Esophagus squamous epithelium (tissue), 5 donors: ENCODE measurements at places on chromosomes 16 and 17. TPM values are rescaled to one million over a fixed set of nuclear protein-coding genes. Genes with fewer than 3 reads are reported as not detected.

GRCh38 chr16:89371968-89372634, 118.3 kb downstream of the ANKRD11 start:
- H3K27me3 ChIP-seq: no peaks in the 10 kb centered on the region
- H3K36me3 ChIP-seq: no peaks in the 10 kb centered on the region
- H3K27ac ChIP-seq: peak overlapping the region; percentile 45

GRCh38 chr17:77928519-77929179, 29.9 kb upstream of the TNRC6C start:
- H3K36me3 ChIP-seq: no peaks in the 10 kb centered on the region
- H3K4me3 ChIP-seq: no peak overlapping the region
- DNase-seq: no peak
- H3K27me3 ChIP-seq: no peaks in the 10 kb centered on the region
- H3K4me1 ChIP-seq: no peaks in the 10 kb centered on the region

The ZPBP2 gene
- not detected for total RNA-seq

DNA sequence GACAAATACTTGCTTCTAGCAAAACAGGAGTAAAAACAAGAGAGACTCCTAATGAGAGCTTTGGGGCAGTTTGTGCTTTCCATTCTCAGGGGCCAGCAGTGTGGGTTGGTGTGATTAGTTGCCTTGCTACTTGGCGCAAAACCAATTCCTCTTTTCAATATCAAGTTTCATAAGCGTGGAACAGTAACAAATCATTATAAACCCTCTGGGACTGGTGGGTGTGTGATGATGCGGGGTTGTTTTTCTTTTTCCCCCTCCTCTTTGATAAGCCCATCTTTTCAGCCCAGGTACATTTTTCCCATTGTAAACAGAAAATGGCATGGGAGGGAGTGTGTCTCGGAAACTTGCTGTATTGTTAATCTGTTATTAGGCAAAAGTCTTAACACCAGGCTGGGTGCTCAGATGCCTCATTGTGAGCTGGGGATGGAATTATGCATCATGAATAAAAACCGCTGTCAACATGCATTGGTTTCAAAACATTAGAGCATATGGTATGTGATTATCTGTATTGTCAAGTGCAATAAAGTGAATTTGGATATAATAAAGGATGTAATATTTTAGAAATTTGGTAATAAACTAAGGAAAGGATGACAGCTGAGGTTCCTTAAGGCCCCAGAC, 166.4 kb downstream of the CCDC182 start:
- H3K27ac ChIP-seq: peak overlapping the region; percentile 76
- H3K36me3 ChIP-seq: no peaks in the 10 kb centered on the region
- no peak overlapping the region for H3K4me3 ChIP-seq
- no peak for DNase-seq
- no peaks in the 10 kb centered on the region for H3K27me3 ChIP-seq

The SOST gene
- total RNA-seq: 0.49 TPM

- no peak for DNase-seq
- H3K4me1 ChIP-seq: peaks cover 65% of the 10 kb centered on the region
- peaks cover 29% of the 10 kb centered on the region for H3K27me3 ChIP-seq
- H3K27ac ChIP-seq: peak overlapping the region; percentile 99
These were observed 542 bp downstream of the CBX4 start for GRCh38 chr17:79838522-79839274.

- H3K4me3 ChIP-seq: peak overlapping the region; percentile 90
- peaks cover 88% of the 10 kb centered on the region for H3K4me1 ChIP-seq
- H3K27me3 ChIP-seq: no peaks in the 10 kb centered on the region
- no peaks in the 10 kb centered on the region for H3K36me3 ChIP-seq
- H3K27ac ChIP-seq: peak overlapping the region; percentile 98
These were observed 3.0 kb upstream of the BAHCC1 start for GRCh38 chr17:81391936-81392908.

- no peaks in the 10 kb centered on the region for H3K36me3 ChIP-seq
- no peak overlapping the region for H3K4me3 ChIP-seq
- peak overlapping the region; percentile 13 for H3K27ac ChIP-seq
- H3K27me3 ChIP-seq: no peaks in the 10 kb centered on the region
- DNase-seq: no peak
These were observed 4.2 kb downstream of the ITGB3 start for GRCh38 chr17:47257651-47258339.

DNA sequence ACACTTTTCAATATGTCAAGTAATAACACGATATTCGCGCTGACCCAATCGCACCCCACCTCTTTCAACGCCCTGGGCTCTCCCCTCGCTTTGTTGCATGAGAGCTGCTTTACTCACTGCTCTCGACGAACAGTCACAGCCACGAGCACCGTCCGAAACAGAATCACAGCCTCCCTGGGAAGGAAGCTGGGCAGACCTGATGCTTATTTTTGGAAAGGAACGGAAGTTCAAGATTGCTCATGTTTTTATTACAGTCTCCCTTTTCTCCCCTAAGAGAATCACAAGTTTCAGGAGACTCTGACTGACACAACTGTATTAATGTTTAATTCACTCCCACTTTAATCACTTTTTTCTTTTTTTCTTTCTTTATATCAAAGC, 67.8 kb downstream of the ANKRD11 start:
- H3K4me3 ChIP-seq: no peak overlapping the region
- peaks cover 26% of the 10 kb centered on the region for H3K4me1 ChIP-seq
- no peaks in the 10 kb centered on the region for H3K27me3 ChIP-seq

The KRTAP1-5 gene
- total RNA-seq: not detected

GRCh38 chr16:17068524-17068923, 402.2 kb downstream of the XYLT1 start:
- H3K4me3 ChIP-seq: no peak overlapping the region
- no peaks in the 10 kb centered on the region for H3K27me3 ChIP-seq
- no peak overlapping the region for H3K27ac ChIP-seq
- H3K36me3 ChIP-seq: no peaks in the 10 kb centered on the region

DNA sequence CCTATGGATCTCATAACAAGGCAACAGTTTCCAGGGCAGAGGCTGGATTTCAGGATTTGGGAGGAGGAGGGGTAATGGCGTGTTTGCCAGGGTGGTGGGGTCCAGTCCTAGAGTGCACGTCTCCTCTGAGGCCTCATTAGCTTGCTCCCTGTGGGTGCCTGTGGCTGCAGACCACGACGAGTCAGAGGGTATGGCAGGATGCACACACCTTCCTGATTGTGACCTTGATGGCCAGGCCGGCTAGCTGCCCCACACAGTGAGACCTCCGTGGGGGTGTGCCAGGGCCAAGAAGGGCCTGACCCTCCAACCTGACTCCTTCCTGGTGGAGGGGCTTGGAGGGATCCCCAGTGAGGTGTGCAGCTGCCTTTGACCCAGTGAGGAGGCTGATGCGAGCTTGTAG, 4.0 kb upstream of the SMTNL2 start:
- peaks cover 49% of the 10 kb centered on the region for H3K27me3 ChIP-seq
- H3K27ac ChIP-seq: no peak overlapping the region
- no peak overlapping the region for H3K4me3 ChIP-seq
- no peak for DNase-seq
- H3K4me1 ChIP-seq: peaks cover 31% of the 10 kb centered on the region

DNA sequence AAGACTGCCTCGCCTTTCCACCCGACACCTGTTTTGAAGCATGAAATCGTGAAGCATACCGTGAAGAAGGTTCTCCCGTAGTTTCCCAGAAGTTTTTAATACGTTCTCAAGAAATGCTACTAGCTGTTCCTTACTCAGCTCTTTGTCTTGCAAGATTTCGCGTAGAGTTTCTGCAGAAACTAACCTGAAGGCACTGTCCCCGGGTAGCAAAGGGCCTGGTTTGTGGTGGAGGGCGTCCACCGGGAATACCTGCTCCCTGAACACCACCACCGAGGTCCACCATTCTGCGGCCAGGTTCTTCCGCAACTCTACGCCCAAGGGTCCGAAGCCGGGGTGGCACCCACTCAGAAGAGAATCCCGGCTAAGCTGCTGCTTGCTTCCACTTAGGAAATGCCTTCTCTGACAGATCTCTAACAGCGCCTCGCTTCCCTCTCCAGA, 487 bp downstream of the POLG2 start:
- peaks cover 29% of the 10 kb centered on the region for H3K36me3 ChIP-seq
- DNase-seq: no peak
- H3K27ac ChIP-seq: peak overlapping the region; percentile 90
- peaks cover 44% of the 10 kb centered on the region for H3K4me1 ChIP-seq
- peak overlapping the region; percentile 86 for H3K4me3 ChIP-seq

- DNase-seq: no peak
- no peaks in the 10 kb centered on the region for H3K4me1 ChIP-seq
- H3K27ac ChIP-seq: no peak overlapping the region
- H3K36me3 ChIP-seq: no peaks in the 10 kb centered on the region
These were observed 13.3 kb upstream of the FZD2 start for GRCh38 chr17:44543905-44544523.

GRCh38 chr17:32772453-32773025, 104.4 kb downstream of the MYO1D start:
- peaks cover 46% of the 10 kb centered on the region for H3K36me3 ChIP-seq
- no peaks in the 10 kb centered on the region for H3K27me3 ChIP-seq
- no peak overlapping the region for H3K27ac ChIP-seq
- DNase-seq: no peak
- H3K4me1 ChIP-seq: no peaks in the 10 kb centered on the region

GRCh38 chr17:41962768-41963434, 3.7 kb upstream of the CNP start:
- H3K4me3 ChIP-seq: no peak overlapping the region
- H3K27me3 ChIP-seq: no peaks in the 10 kb centered on the region
- no peak overlapping the region for H3K27ac ChIP-seq

The GABARAP gene
- 183 TPM for total RNA-seq

DNA sequence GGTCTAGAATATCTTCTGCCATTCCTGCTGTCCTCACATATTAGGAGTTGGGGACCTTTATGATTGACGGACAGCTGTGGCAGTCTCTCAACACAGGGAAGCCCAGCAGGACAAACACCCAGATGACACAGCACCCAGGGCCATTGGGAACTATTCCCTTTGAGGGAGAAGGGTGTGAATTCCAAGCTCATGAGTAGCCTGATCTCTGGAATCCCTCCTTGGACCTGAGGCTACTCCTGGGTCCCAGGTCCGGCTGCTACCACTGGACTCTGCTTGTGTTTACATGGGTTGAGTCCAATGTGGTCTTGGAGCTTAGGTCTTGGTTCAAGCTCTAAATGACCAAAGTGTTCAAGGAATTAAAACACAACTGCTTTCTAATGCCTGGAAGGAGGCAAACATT, 78.9 kb downstream of the SLC6A2 start:
- H3K4me1 ChIP-seq: no peaks in the 10 kb centered on the region
- no peak for DNase-seq
- no peaks in the 10 kb centered on the region for H3K36me3 ChIP-seq
- no peak overlapping the region for H3K27ac ChIP-seq
- H3K27me3 ChIP-seq: no peaks in the 10 kb centered on the region

The KRT25 gene
- not detected for total RNA-seq

GRCh38 chr17:69485901-69486643, 71.6 kb downstream of the MAP2K6 start:
- peak overlapping the region; percentile 46 for H3K27ac ChIP-seq
- no peaks in the 10 kb centered on the region for H3K36me3 ChIP-seq
- DNase-seq: no peak
- no peaks in the 10 kb centered on the region for H3K27me3 ChIP-seq
- H3K4me3 ChIP-seq: no peak overlapping the region

The KRTAP2-2 gene
- total RNA-seq: not detected

The CDRT15L2 gene
- not detected for total RNA-seq

GRCh38 chr17:8465759-8466158, 30.1 kb downstream of the NDEL1 start:
- H3K36me3 ChIP-seq: peaks cover 24% of the 10 kb centered on the region
- peak overlapping the region; percentile 77 for H3K27ac ChIP-seq
- no peak overlapping the region for H3K4me3 ChIP-seq
- DNase-seq: no peak
- no peaks in the 10 kb centered on the region for H3K27me3 ChIP-seq

The KRTAP17-1 gene
- total RNA-seq: not detected

DNA sequence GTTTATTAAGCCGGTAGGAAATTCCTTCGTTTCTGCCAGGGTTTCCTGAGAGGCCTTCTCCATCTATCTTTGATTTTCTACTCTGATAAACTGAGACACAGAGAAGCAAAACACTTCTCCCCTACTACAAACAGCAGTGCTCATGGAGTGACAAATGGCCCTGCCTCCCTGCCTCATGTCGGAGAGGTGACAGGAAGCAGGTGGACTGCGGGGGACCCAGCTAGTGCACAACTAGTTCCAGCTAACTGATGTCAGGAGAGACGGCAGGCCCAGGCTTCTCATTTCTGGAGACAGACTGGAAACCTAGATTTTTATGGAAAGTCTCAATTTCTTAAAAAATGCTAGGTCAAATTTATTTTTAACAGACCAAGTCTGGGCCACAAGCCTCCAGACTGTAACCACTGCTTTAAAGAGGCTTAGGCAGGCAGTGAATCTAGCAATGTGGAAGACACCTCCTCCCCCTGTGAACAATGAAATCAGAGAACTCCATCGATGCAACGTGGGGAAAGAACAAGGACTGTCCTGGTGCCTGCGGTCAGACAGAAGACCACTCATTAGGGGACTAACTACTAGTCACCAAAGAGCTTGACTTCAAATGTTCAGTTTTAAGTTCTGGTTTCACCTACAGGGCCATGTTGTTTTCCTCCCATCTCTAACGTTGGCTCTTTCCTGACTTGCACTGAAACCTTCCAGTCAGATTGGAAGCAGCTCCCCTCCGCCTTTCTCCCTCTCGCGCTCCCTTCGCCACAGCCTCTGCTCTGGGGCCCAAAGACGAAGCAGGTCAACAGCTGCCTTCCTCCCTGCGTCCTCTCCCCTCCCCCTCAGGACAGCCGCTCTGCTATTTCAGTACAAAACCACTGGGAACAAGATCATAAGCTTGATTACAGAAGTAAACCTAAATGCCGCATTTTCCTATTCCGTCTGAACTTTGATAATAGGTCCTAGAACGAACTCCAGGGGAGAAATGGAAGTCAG, 17.6 kb downstream of the GTF3C1 start:
- H3K4me3 ChIP-seq: no peak overlapping the region
- H3K36me3 ChIP-seq: peaks cover 40% of the 10 kb centered on the region

DNA sequence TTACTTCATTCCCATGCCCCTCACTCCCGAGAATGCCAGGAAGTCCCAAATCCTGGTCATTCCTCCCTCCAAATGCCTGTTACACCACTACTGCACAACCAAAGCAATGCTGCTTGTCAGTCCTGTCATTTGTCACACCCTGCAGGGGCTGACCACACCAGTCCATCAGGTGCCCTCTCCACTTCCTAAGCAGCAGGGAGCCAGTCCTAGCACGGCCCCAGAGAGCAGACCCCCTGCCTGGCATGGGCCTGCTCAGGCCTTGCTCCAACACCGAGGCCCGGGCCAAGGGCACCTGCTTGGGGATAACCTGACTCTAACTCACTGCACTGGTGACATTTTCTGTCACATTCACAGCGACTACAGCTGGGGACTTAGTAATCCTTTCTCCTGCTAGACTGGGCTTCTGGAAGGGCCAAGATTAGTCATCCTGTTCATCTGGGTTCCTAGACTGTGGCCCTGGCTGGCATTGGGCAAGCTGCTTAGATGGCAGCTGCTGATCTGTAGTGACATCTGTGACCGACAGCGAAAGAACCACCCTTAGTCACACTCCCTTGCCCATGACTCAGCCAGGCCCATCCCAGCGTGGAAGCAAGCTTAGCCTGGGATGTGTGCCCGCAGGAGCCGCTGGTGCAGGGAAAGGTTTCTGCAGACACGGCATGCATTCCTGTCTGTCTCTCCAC, 5.4 kb downstream of the ALYREF start:
- no peak for DNase-seq
- H3K4me1 ChIP-seq: peaks cover 18% of the 10 kb centered on the region
- H3K36me3 ChIP-seq: peaks cover 36% of the 10 kb centered on the region
- H3K27ac ChIP-seq: peak overlapping the region; percentile 59
